Right kidney (tissue), 9 donors: ENCODE measurements at places on chromosomes 12 and 14.
A peak's percentile ranks its signal among the peaks of the same experiment; 100 is the strongest.

DNA sequence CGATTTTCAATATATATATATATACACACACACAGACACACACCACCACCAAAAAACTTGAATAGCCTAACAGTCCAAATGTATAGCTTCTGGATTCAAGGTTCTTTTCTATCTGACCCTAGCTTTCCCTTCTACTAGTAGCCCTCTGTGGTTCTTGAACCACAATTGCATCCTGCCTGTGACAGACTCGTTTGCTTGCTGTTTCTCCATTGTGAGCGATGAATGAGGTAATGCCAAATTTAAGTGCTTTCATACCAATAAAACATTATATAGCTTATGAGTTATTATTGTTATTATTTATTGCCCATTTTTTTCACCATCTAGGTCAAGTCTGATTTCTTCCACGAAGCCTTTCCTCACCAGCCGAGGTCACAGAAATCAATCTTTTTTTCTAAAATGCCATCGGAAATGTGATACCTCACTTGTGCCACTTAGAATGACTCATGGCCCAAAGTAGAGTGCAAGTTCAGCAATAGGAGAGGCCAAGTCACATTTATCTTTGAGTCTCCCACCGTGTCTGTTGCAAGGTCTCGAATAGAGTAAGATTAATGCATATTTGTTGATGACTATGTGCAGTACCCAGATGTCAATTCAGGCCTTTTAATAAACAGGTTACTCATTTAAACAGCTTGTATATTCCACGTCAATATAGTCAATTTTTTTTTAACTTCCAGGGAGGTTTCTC lies 1015.8 kb upstream of the SEL1L start:
- no peak for DNase-seq

DNA sequence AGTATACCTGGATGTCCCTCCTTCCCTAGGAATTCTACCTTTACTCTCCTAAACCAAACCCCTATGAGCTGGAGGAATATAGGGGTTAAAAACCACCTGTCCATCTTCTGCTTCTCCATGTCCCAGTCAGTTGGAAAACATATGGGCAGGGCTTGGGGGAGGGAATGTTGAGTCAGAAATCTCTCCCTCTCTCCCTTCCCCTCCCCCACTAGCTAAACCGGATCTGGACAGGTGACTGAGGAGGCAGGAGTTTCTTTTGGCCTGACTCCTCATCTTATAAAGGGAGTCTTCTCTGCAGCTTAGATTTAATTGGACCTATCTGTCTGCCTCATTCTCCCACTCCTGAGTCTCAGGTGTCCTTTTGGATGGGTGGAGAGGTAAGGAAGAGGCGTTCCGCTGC lies 6.1 kb downstream of the ERBB3 start:
- DNase-seq: no peak

- no peak for DNase-seq
Measured at GRCh38 chr14:33068040-33068439, 129.4 kb downstream of the NPAS3 start.

- no peak for DNase-seq
Measured at GRCh38 chr14:104093366-104094055, 8.0 kb downstream of the ASPG start.

- no peak for DNase-seq
Measured at GRCh38 chr12:51669996-51670395, 79.0 kb downstream of the SCN8A start.

DNA sequence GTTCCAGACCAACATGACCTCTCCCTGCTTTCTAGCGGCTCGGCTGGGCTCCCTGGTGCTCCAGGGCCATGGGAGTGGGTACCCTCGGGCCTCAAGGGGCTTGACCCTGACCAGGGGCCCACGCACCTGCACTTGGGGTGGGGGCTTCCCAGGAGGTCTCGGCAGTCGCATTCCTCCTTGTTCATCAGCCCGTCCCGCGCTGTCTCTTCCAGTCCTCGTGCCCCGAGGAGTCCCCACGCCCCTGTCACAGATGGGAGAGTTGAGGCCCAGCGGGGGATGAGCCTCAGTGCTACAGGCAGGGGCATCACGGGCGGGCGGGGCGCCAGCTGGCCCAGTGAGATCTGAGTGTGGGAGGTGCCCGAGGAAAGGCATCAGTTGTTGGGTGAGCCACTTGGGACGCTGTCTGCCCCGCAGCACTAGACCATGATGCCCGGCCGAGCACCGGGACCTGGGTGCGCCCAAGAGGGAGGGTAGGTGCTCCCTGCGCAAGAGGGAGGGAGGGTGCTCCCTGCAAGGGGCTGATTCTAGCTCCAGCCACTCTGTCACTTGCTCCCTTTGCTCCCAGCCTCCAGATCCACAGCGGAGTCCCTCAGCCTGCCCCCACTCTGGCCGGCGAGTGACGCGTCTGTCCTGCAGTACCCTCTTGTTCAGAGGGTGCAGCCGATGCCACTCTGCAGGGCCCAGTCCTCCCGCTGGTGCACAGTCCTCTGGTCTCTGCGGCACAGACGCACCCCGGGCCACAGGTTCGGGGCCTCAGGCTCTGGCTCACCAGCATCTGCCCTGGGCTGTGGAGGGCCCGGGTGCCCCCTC lies 23.8 kb downstream of the MMP17 start:
- no peak for DNase-seq

GRCh38 chr14:72986857-72987256 lies 40.0 kb downstream of the ZFYVE1 start:
- no peak for DNase-seq

DNA sequence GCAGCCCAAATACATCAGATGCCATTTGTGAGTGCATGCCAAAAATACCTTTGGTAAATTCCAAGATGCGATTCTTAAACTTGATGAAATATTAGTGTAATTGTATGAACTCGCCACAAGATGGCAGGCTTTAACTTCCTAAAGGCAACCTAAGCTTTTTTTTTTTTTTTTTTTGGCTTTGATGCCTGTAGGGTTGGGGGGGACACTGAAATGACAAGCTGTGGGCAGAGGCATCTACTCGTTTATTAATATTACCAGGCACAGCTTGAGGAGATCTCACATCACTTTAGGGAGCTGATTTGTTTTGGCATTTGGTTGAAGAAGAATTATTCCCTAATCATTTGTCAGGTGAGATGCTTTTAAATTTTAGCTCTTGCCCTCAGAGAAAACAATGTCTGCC lies 126.7 kb upstream of the CCDC196 start:
- DNase-seq: peak; percentile 39

DNA sequence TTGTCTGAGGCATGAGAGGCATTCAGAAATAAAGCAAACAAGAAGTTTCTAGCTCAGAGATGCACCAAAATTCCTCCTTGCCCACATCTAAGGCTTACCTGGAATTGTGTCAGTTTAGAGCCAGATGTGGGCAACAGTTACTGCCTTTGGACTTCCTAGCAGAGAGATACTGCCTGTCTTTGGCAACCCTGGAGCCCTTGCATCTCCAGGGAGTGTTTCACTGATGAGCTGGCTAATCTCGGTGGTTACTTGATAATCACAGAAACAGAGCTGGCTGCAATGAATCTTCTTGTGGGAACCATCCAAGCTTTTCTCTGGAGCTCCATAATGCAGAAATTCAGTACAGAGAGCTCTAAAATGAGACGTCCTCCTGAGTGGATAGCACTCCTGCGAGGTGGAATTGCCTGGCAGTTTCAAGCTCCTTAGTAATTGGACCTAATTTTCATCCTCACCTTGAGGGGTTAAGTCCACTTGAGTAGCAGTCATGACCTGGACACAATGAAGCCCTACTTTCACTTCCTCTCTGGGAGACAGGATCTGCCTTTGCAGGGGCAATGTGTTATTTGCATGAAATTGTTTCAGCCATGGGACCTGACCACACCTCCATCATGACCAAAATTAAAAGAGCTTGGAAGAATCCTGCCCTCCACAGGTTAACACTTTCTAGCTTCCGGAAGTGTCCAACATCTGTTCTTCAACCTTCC lies 108.8 kb upstream of the ARHGAP5 start:
- no peak for DNase-seq

DNA sequence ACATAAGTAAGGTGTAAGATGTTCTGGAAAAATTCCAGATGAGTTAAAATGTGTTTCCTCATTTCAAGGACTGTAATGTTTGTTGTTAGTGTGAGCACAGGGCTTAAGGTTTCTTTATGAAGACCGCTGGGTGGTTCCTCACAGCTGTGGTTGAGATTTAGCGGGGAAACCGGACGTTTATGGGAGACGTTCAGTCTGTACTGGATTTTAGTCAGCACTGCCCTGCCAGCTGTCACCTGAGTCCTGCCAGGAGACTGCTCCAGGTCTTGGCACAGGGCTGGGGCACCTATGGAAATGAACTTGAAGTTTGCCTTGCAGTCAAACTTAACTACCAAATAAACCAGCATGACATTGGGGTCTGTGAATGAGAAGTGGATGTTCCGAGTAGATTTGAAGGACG lies 555.2 kb downstream of the DIO2 start:
- DNase-seq: no peak

- DNase-seq: no peak
Measured at GRCh38 chr12:71315328-71315985, 124.1 kb upstream of the LGR5 start.

DNA sequence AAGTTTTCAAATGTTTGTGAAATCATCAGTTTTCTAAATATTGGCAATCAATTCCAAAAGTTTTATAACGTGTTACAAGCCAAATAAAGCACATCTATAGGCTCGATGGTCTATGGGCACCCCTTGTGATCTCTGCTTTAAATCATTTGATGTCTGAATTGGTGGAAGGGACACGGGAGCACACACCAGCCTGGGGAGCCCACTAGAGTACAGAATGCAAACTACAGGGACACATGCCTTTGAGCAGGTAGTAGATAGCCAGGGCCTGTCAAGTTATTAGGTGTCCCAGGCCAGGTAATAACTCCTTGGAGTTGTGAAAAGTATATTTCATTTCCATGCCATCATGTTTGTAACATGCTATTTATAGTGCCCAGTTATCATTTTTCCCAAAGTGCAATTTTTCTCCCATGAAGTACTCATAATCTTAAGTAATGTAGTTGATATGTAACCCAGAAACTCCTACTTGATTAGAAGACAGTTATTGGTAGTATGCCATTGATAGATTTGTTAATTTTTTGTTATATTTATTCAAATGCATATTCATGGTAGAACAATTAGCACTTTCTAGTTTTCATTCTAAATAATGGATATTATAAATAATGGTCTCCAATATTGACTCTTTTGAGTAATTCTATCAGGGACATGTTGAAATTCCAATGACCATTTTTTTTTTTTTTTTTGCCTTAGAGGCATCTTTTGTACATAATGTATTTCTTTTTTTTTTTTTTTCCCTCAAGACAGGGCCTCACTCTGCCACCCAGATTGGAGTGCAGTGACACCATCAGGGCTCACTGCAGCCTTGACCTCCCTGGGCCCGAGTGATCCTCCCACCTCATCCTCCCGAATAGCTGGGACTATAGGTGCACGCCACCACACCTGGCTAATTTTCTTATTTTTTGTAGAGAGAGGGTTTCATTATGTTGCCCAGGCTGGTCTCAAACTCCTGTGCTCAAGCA lies 96.9 kb upstream of the FGD4 start:
- no peak for DNase-seq

- DNase-seq: no peak
Measured at GRCh38 chr12:39628836-39629235, 9.2 kb upstream of the ABCD2 start.

GRCh38 chr12:115519359-115519758 lies 758.1 kb downstream of the MED13L start:
- DNase-seq: no peak

DNA sequence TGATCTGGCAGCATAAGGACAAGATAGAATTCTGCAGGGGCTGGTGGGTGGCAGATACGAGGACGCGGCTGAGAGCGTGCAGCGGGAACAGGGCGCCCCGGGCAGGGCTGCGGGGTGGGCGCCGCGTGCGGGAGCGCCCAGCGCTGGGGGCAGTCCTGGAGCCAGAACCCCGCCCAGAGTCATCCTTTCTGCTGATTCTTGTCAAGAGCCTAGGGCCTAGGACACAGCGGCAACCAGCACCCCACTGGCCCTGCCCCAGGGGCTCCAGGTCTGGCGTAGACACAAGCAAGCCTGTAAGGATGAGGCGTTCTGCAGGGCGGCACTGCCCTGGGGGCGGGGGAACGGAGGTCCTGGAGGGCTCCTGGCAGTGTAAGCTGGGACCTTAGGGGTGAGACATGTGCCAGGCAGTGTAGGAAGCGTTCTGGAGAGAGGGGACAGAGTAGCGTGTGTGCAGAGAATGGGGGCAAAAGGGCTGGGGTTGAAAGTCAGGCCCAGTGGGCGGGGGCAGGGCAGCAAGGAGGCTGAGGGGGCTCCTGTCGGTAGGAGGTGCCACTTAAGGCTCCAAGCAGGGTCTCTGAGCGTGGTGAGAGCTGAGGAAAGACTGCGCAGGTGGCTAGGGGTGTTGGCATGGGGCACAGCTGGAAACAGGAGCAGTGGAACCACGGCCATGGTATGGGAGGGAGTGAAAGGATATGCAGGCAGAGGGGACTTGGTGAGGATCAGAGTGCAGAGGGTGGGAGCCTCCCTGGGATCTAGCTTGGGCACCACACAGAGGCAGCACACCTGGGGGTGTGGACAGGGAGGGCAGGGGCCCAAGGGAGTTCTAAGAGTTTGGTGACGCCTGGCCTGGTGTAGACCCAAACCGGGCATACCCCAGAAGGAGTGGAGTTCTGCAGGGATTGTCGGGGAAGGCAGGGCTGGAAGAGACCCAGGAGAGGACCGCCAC lies 845 bp upstream of the AHNAK2 start:
- peak; percentile 58 for DNase-seq

DNA sequence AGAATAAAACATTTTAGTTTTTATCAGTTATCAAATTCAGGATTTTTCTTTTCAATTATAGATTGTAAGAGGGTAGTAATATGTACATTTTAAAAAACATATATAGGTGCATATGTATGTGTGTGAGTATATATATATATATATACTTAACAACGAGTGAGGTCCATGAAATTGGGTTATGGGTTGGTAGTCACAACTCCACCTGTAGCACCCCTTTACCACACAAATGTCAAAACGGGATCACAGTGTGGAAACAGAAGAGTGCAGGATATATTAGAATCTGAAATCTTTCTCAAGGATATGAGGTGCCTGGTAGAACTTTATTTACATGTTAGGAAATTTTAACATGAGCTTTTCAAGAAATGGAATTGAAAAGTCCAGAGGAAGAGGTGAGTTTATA lies 31.3 kb downstream of the MIA2 start:
- DNase-seq: no peak

DNA sequence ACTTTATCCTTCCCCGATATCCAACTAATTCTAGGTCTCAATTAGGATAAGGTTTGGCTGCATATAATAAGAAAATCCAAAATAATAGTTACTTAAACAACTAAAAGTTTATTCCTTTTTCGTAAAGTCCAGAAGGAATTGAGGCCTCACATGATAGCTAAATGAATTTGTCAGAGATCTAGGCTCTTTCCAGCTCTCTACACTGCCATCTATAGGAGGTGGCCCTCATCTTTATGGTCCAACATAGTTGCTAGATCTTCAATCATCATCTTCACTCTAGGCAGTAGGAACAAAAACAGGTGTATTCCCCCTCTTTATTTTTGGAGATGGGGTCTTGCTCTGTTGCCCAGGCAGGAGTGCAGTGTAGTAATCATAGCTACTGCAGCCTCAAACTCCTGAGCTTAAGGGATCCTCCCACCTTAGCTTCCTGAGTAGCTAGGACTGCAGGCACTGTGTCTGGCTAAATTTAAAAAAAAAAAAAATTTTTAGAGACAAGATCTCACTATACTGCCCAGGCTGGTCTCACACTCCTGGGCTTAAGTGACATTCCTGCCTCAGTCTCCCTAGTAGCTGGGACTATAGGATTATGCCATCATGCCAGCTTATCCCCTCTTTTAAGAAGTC lies 46.5 kb upstream of the SAV1 start:
- no peak for DNase-seq

- DNase-seq: no peak
Measured at GRCh38 chr14:100589071-100589759, 2.0 kb upstream of the BEGAIN start.
